Parietal lobe (tissue), 2 donors: ENCODE measurements at places on chromosomes 6 and 20. TPM values are rescaled to one million over a fixed set of nuclear protein-coding genes. Genes with fewer than 3 reads are reported as not detected.

PYGB gene
- total RNA-seq: 66.4 TPM

DPPA5 gene
- total RNA-seq: not detected

BHLHE23 gene
- total RNA-seq: 0.94 TPM

PKHD1 gene
- under 0.01 TPM for total RNA-seq

PTCRA gene
- total RNA-seq: not detected

THEMIS gene
- 0.31 TPM for total RNA-seq

F13A1 gene
- total RNA-seq: 2.5 TPM

VSTM2L gene
- 50.7 TPM for total RNA-seq

CTAGE9 gene
- not detected for total RNA-seq

SH3BGRL2 gene
- total RNA-seq: 16.0 TPM

PDYN gene
- total RNA-seq: 1.6 TPM

GLP1R gene
- not detected for total RNA-seq

MAP3K4 gene
- 74.8 TPM for total RNA-seq

POLH gene
- 17.8 TPM for total RNA-seq

LAMA2 gene
- 7.2 TPM for total RNA-seq

WFDC10B gene
- not detected for total RNA-seq

GPR6 gene
- 1.3 TPM for total RNA-seq

TRAPPC3L gene
- not detected for total RNA-seq

PGC gene
- total RNA-seq: not detected

SLC22A1 gene
- 0.31 TPM for total RNA-seq

PHACTR3 gene
- total RNA-seq: 64.8 TPM

MICB gene
- total RNA-seq: 0.31 TPM

TFAP2A gene
- total RNA-seq: not detected

NOX3 gene
- not detected for total RNA-seq

FAM209B gene
- not detected for total RNA-seq
